Bone marrow (tissue), 2 donors: ENCODE measurements at places on chromosomes 5 and 9.

DNA sequence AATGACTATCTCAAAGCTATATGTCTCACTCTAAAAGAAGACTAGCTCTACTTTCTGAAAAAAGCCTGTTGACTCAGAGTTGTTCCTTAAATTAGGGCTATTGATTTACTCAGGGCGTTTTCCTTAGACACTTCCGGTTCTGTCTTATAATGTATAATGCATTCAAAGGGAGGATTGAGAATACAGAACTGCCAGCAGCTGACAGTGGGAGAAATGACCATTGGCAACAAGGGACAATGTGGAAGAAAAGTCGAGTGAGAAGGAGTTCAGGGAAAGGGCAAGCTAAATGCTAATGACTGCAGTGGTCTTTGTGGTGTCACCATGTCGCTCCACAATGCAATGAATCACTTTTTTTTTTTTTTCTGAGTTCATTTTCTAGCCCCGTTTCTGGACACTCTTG is 65.7 kb upstream of the ANKH start:
- no peak for DNase-seq

DNA sequence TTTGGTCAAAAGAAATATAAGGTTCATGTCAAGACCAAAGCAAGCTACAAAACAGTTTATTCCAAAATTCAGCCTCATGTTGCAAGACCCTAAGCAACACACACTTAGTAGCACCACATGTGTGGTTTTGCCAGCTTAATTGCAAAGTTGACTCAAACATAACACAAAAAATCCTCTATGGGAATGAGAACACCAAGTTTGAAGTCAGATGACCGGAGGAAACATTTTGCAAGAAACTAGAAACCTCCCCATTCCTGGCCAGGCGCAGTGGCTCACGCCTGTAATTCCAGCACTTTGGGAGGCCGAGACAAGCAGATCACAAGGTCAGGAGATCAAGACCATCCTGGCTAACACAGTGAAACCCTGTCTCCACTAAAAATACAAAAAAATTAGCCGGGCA is 261.8 kb downstream of the EBF1 start:
- no peak for DNase-seq

GRCh38 chr9:33465596-33466564 is 7.8 kb downstream of the NOL6 start:
- DNase-seq: no peak

GRCh38 chr9:32463500-32464293 is 62.3 kb downstream of the RIGI start:
- no peak for DNase-seq

DNA sequence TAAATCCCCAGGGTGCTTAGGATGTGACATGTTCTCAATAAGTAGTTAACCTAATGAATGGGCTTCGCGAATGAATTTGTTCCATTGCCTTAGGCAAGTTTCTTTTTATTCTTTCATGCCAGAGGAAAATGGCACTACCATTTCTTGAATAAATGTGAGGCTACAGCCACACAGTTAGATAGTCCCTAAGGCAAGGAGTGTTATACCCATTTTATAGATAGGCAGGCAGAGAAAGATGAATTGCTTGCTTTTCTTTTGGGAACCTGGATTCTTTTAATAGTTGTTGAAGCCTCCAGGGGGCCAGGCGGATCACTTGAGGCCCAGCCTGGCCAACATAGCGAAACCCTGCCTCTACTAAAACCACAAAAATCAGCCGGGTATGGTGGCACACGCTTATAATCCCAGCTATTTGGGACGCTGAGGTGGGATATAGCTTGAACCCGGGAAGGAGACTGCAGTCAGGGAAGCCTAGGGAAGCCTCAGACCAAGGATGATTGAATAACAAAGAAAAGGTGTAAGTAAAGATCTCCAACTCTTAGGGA is 943 bp downstream of the NOP16 start:
- no peak for DNase-seq

- DNase-seq: no peak
These were observed 102.4 kb upstream of the HAND1 start for GRCh38 chr5:154580422-154580821.

DNA sequence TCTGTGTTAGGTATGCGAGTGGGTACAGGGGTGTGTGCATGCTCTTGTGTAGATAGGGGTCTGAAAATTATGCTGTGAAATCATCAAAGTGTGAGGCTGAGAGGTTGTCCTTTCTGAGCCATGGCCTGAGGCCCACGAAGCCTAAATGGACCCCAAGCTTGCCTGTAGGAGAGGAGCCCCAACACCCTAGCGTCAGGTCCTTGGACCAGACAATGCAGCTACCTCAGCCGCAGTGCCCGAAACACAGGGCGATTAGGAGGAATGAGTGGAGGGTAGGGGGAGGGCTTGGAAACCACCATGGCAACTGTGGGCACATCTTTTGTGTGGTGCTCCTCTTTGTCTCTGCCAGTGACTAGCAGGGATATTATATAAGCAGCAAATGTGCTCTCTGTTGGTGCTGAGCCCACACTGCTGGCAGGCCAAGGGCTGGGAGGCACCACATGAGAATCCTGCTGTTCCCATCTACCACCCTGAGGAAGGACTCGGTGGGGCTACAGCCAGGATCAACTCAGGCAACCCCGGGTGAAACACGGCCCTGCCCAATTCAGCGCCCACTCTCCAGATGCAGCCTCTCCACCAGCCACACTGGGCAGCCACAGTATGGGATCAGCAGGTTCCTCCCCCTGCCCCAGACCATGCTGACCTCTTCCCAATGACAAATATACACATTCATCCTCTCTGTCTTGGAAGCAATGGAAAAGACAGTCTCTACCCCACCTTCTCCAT is 84.6 kb upstream of the FSTL4 start:
- no peak for DNase-seq

GRCh38 chr5:8399471-8399870 is 530.5 kb downstream of the MTRR start:
- DNase-seq: no peak
